ENCODE measurements at places on chromosomes 7 and 10.

DNA sequence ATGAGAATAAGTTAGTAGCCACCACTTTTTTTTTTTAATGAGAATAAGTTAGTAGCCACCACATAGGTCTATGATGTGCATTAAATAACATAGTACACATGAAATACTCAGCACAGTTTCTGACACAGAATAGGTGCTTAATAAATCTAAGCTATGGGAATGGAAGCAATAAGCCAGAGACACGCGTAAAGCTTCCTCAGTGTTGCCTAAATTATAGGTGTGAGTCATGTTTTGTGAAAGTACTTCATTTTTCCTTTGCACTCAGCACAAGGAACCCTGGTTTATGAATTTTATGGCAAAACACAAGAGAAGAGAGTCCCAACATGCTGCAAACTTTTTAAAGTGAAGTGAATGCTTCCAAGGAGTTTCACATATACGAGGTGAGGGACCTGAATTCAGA lies 267.4 kb downstream of the RNLS start:
- no peak for DNase-seq

- no peak for DNase-seq
Observed at GRCh38 chr7:72182036-72182435, 230.1 kb downstream of the CALN1 start.

- DNase-seq, result no peak
Observed at GRCh38 chr7:25103773-25104172, 21.3 kb downstream of the CYCS start.

- no peak for DNase-seq
Observed at GRCh38 chr10:112259688-112260087, 23.5 kb upstream of the TECTB start.

GRCh38 chr10:17022466-17022825 lies 107.2 kb downstream of the CUBN start:
- no peak for DNase-seq

DNA sequence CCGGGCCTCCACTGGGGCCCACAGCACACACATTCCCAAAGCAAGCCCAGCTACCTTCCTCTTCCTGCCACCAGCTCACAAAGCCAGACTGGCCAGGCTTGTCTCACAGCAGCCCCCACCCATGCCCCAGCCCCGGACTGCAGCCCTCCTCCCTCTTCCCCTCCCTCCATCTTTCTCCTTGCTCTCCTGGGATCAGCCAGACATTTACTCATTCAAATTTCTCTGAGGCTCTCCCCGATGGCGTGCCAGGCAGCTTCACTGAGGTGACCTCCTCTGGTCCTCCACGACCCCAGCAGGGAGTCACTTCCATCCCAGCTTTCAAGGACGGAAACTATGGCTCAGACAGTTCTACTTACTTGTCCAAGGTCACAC lies 187.5 kb downstream of the GRID1 start:
- DNase-seq, result no peak

DNA sequence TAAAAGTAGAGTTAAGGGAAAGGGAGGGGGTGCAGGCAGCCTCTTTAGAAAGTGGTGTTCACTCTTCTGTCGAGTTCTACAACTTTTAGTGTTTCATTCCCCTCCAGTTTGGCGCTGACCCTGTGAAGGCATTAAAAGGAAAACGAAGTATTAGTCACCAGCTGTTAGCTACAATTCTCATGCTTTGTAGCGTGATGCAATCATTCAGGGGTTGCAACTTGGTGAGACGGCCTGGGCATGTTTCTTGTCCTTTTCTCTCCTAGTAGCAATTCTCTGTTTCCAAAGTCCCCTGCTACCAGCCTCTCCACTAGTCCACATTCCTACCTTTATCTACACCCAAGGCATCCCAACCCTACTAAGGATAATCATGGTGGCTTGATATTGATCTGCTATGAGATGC lies 33.7 kb upstream of the DGKI start:
- DNase-seq, result no peak

DNA sequence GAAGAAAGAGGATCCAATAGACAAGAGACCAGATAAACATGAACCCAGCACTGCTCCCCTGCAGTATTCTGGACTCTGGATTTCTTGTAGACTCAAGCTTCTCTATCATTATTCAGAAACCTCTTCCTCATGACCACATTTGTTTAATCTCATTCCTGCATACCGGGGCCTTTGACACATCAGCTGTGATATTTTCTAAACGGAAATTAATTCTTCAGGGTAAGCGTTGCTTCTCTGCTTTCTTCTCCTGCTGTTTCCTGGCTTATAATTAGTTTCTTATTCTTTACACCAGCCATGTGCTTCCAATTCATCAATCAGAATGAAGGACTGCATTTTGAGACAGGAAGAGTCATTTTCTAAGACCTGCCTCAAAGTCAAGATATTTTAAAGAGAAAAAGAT lies 54.2 kb upstream of the TARP start:
- DNase-seq, result no peak

DNA sequence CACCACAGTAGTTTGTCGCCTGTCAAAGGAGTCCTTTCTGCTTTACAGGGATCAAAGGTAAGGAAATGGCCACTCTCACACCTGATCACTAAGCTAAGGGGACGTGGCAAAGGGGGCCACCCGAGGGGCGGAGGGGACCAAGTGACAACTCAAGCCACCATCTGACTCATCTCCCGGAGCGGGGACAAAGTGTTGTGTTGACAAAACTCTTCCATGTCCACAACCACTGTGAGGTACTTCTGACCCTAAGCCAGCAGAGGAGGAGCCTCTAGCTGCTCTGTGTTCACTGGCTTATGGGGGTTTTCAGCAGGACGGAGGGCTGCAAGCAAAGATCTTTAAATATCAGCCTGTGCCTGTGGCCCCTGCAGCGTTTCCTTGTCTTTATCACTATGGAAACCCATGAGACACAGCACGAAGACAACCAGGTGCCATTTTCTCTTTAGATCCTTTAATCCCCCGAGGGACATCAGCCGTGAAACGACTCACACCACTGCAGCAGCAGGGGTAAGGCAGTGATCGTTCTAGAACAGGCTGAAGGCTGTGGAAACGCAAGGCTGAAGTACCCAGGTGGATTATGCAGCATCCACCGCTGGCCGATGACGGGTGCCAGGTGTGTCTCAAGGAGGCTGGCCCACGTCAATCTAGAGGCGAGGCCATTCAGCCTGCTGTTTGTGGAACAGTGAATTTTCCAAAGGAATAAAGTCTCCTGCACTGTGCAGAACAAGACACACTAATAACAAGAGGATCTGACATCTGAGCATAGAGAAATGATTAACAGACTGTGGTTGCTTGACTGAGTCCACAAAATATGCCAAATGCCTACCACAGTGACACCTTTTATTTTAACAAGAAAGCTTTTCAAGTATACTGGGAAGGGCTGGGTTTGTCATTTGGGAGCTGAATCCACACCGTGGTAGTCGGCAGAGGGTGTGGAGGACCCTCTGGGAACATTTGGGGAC lies 26.6 kb upstream of the DDC start:
- DNase-seq, result peak; percentile 75

- no peak for DNase-seq
Observed at GRCh38 chr7:132326878-132327589, 249.2 kb downstream of the PLXNA4 start.

DNA sequence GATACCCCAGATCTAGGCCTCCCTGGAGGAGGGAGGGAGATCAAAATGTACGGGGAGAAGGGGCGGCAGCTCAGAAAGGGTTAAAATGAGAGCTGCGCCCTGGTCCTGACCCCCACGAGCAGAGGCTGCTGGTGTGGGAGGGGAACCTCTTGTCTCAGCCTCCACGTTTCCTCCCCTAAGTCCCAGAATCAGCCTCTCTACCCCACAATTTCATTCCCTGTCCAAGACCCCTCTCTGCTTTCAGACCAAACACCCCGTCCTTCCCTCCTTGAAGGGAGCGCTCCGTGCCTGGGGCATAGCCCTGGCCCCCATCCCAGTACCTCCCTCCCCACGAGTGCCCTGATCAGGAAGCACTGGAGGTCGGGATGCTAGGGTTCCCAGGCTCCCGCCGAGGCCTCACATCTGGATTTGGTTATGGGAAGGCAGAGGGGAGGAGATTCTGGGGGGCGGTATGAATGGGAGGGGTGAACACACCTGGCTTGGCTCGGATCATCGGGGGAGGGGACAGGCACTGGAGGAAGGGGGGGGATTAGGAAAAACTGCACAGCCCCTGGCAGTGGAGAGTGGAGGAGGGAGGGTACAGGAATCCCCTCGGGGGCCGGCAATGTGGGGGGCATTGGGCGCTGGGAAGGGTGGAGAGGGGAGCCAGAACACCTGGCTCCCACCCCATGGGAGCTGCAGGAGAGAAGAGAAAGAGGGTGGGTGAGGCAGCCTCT lies 2.7 kb downstream of the EPHB4 start:
- DNase-seq, result no peak

DNA sequence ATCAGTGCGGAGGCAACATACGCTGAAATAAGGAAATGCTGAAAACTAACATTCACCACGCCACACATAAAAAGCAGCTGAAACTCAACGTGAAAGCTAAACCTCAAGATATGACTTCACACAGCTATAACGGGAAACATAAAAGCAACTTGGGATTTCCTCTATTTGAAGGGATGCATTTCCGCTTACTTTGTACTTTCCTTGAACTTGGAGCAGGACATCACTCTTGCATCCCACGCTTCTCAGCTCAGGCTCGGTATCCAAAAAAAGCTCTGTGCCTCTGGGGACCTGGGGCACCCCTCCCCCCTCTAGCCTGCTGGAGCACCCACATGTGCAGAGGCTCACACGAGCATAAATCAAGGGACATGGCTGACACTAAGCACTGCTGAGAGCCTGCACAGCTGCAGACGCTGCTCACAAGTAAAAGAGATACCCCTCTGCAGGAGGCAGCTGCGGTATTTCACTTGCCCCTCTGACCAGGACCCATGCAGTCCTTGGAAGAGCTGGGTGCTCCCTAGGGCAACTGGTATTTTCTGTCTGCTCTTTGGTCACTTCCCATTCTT lies 34.2 kb downstream of the PARD3 start:
- DNase-seq, result peak; percentile 61

- no peak for DNase-seq
Observed at GRCh38 chr10:54800741-54801421, at the start of gene PCDH15. PCDH15 (minus strand) TSS chr10:54801231; CDS start chr10:54664262, 136,969 bp downstream.

- DNase-seq, result no peak
Observed at GRCh38 chr7:128884561-128885369, 22.1 kb downstream of the ATP6V1F start.

GRCh38 chr7:108158776-108159175 lies 28.6 kb upstream of the LAMB4 start:
- no peak for DNase-seq

- DNase-seq, result no peak
Observed at GRCh38 chr10:34954142-34954541, 136.0 kb downstream of the CUL2 start.

DNA sequence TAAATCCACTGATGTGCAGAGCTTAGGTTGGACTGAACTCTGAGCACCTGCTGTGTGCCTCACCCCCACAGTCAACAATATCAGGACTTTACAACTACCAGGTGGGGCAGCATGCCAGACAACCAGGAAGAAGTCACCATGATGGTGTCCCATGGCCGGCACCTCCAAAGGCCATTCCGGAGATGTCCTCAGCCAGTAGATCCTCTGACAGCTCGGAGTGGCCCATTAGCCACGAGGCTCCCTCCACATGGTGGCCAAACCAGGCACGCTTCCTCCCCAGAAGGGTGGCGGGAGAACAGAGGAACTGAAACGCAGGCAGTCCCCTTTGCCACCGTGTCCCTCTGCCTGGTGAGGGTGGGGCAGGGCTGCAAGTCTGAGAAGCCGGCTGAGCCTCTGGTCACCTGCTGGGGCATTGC lies 390.0 kb downstream of the TNS3 start:
- no peak for DNase-seq

DNA sequence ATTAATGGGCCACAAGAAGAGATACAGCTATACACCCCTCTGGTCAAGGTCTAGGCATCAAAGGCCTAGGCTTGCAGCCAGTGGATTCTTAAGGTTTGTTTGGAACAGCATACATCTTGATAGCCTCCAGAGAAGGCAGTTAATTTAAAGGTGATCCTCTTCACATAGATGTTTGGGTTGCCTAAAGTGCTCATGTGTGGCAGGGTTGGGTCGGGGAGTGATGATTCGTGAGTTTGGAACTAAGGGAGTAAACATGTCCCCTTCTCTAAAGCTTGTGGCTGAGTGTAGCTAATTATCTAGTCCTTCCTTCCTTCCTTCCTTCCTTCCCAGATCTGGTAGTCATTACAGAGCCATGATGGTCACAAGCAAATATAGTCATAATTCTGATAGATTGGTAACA lies 12.4 kb downstream of the PCLO start:
- no peak for DNase-seq

DNA sequence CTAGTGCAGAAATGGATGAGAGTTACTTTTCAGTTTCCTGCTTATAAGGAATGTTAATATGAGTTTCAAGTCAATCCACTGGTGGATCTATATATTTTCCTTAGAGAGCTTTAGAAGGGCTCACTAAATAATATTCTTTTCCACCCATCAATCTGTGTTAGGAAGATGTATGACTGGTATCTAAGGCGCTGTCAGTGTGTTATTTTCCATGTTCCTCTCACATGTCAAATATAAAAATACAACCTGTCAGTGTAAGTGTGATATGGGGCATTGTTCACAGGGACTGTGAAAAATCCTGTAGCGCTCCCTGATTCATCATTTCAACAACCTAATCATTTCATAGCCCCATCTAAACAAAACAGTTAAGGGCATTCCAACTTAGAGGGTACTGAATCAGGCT lies 203.1 kb downstream of the TMEM26 start:
- no peak for DNase-seq

- DNase-seq, result no peak
Observed at GRCh38 chr10:85575441-85575840, 791.2 kb downstream of the GRID1 start.

DNA sequence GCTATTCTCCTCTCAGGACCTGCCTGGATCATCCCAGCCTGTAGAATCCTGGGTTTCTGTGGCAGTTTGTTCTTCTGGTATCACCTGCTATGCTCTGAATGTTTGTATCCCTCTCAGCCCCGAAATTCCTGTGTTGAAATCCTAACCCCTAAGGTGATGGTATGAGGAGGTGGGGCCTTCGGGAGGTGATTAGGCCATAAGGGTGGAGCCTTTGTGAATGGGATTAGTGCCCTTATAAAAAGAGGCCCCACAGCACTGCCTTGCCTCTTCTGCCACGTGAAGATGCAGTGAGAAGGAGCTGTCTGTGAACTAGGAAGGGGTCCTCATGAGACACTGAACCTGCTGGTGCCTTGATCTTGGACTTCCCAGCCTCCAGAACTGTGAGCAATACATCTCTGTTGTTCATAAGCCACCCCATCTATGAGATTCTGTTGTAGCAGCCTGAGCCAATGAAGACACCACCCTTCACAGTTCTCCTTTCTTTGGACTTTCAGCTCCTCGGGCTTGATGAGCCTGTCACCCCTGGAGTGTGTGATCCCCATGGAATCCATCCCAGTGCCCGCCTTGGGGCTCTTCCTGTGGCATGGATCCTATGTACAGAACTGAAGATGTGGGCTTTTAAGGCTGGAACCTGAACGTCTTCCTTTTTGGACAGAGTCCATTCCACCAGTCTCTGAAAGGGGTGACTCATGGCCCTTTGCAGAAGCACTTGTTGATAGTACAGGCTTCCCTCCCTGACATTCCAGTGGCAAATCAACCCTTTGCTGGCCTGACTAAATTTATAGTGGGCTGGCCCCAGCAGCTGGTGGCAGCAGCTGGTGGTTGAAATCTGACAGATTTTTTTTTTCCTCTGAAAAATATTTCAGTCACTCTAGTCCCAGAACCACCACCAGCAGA lies 138.0 kb downstream of the TACC2 start:
- no peak for DNase-seq
